ENCODE measurements at places on chromosomes 2 and 18.
A peak's percentile ranks its signal among the peaks of the same experiment; 100 is the strongest.

GRCh38 chr2:224612578-224612977 is 27.4 kb upstream of the CUL3 start:
- DNase-seq: no peak

- DNase-seq: no peak
These were observed 7.6 kb downstream of the PNKD start for GRCh38 chr2:218277921-218278320.

GRCh38 chr2:191857259-191857805 is 10.4 kb upstream of the CAVIN2 start:
- no peak for DNase-seq

GRCh38 chr2:73105511-73105971 is 7.2 kb downstream of the RAB11FIP5 start:
- DNase-seq: no peak

- no peak for DNase-seq
These were observed 123.9 kb downstream of the TMEM17 start for GRCh38 chr2:62382122-62382521.

- no peak for DNase-seq
These were observed 302.0 kb downstream of the NCKAP5 start for GRCh38 chr2:133266041-133266925.

DNA sequence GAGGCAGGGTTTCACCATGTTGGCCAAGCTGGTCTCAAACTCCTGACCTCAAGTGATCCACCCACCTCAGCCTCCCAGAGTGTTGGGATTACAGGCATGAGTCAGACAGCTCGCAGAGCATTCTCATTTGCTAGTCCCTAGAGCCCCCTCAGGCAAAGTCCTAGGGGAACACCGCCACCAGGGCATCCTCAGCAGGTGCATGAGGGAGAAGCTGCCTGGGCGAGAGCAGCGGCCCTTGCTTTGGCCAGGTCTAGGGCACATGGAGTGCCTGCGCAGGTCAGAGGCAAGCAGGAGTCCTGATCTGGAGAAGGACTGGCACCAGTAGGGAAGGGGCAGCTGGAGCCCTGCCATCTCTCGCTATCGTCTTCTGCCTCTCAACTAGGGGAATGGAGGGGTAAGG is 32.4 kb downstream of the NGEF start:
- no peak for DNase-seq

DNA sequence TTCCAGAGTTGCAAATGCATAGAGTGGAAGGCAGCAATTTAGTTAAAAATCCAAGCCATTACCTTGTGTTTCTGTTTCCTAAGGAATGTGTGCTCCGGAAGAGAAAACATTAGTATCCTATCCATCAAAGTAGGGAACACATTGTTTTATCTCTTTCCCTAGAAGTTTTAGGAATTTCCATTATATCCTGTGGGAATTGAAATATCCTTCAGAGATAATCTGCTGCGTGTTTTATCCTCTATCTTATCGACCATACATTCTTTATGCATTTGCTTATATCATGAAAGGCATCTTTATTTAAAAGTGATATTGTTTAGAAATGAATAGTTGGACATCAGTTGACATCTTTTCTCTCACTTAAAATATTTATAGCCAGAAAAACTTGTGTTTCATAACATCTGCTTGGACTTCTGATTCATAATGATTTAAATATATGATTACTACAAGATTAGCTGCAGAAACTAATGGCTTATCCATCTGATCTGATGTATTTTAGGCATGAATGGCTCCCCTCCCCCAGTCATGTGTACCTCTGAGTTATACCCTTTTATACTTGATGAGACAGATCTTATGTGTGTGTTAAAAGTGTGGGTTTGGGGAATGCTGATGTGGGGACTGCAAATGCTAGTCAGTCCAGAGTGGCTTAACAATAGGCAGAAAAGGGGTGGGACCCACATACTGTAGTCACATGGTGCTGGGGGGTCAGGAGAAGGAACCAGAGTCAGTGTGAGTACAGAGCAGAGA is 136.2 kb upstream of the ARHGAP28 start:
- DNase-seq: no peak

GRCh38 chr2:169225233-169225750 is 137.0 kb downstream of the LRP2 start:
- no peak for DNase-seq

- no peak for DNase-seq
These were observed 27.2 kb downstream of the CCDC195 start for GRCh38 chr2:224688997-224689396.

DNA sequence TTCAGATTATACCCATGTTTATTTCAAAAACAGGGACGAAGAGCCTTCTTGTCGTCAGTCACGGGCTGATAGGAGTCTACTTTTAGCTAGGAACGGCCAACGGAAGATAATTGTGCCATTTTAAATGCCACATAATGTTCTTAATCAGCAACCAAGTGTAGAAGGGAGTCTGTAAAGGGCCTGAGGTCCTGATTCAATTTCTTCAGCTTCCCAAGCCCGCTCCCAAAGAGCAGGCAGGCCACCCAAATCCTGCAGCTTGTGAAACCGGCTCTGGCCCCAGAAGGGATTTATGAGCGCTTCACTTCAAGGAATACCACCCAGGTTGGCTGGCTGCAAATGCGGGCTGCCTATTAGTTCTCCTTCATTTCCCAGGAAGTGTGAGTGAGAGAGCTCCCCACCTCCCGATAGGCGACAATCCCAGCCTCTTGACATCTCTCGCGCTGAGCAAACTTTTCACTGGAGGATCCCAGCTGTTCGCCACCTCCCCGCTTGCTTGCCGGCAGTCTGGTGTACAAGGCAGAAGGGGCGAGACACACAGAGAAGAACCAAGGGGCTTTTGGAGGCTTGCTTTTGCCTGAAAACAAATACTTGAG is 272.9 kb downstream of the CDH20 start:
- peak; percentile 38 for DNase-seq

DNA sequence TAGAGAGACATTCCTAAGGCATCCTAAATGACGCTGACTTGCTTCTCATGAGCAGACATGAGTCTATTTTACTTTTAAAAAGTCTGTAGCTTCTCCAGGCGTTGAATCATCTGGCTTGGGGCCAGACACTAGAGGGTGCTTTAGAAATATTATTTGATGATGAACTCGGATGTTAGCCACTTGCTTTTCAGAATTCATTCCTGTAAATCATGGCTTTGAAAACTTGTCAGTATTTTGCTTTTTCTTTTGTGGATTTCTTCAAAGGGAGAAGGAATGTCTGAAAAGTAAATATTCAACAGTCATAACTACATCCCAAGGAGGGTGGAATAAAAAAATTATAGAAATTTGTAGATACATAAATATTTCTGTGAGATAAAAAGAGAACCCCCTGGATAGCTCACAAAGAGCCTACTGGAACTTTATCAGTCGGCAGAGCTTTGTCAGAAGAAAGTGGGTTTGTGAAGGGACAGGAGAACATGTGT is 370.8 kb downstream of the OSR1 start:
- peak; percentile 88 for DNase-seq

GRCh38 chr2:112055730-112056625 is 909 bp downstream of the TMEM87B start:
- DNase-seq: peak; percentile 85

DNA sequence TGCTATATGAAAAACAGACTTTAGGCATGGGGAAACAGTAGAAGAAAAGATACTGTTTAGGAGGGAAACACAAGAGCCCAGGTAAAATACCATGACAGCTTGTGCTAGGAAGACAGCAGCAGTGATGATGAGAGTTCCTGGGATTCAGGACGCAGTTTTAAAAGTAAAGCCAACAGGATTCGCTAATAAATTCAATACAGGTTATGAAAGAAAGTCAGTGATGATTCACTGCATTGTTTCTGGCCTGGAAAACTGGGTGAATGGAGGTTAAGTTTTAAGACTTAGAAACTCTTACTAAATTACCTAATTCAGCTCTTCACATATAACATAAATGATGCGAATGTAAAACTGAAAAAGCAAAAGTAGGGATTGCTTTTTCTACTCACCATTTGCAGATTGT is 27.9 kb upstream of the RNU4ATAC start:
- DNase-seq: no peak

GRCh38 chr2:148305476-148305875 is 284.6 kb downstream of the MBD5 start:
- no peak for DNase-seq

Data from tibial artery (tissue), 4 donors.